Stomach (tissue), 19 donors: ENCODE measurements at places on chromosomes 5 and 9. TPM values are rescaled to one million over a fixed set of nuclear protein-coding genes. Genes with fewer than 3 reads are reported as not detected.
A peak's percentile ranks its signal among the peaks of the same experiment; 100 is the strongest.

- peak; percentile 75 for DNase-seq
Observed at GRCh38 chr5:38473008-38473407, 83.4 kb downstream of the LIFR start.

NIPAL4 gene
- total RNA-seq: 0.58 TPM

GRCh38 chr9:109616571-109617120 lies 118.5 kb upstream of the PTPN3 start:
- DNase-seq: no peak

- DNase-seq: peak; percentile 53
Observed at GRCh38 chr5:169064093-169064492, 236.8 kb downstream of the SLIT3 start.

DNA sequence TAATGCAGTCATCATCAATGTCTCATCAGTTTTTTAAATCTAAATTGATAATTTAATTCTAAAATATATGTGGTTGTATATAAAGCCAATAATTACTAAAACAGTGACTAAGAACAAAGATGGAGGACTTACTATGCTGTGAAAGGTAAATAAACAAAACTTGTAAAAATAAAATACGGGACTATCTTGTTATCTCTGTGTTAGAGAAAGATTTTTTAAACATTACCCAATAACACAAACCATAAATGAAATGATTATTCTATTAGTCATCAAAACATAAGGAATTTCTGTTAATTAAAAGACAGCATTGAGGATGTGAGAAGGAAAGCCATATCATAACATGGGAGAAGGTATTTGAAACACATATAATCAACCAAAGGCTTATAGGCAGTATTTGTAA lies 226.2 kb upstream of the SMC2 start:
- DNase-seq: no peak

DNA sequence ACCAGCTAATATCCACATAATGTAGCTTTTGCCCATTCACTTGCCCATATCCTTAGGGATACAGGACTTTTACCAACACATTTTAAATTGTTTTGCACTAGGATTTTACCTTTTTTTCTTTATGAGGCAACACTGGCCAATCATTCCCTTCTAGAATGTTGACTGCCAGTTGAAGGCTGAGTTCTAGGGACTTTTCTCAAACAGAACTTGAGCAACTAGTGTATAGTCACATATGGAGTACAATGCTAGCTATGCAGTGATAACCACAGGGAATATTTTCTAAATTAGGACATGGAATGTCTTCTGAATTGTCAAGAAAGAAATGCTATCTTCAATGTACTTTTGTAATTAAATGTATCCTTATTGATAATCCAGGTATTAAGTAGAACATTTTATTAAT lies 133.6 kb downstream of the OXCT1 start:
- DNase-seq: no peak

- DNase-seq: no peak
Observed at GRCh38 chr9:14396171-14396570, 82.2 kb upstream of the NFIB start.

IL31RA gene
- total RNA-seq: 1.3 TPM

DNA sequence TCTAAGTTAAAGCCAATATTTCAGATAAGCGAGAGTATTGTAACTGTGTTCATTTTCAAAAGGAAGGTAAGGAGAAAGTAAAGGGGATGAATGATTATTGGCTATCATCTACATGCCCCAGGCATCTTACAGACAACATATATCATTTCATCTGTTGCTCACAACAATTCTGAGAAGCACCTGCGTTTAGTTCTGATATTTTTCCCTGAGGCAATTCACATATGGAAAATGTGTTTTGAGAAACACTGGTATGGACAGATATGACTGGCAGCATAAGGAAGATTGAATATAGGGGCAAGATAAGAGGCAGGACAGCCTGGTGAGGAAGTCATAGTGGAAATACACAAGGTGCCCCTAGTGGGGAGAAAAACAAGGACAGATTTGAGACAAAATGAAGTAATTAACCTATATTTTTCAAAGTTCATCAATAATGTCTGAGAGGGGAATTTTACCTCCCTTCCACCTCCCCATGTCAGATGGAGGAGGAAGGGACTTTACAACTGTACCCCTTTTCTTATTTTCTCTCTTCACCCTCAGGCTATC lies 87.7 kb upstream of the TRIM32 start:
- DNase-seq: no peak

FAXDC2 gene
- total RNA-seq: 160 TPM

PTPDC1 gene
- 13.6 TPM for total RNA-seq

WASHC1 gene
- total RNA-seq: 2.9 TPM

DNA sequence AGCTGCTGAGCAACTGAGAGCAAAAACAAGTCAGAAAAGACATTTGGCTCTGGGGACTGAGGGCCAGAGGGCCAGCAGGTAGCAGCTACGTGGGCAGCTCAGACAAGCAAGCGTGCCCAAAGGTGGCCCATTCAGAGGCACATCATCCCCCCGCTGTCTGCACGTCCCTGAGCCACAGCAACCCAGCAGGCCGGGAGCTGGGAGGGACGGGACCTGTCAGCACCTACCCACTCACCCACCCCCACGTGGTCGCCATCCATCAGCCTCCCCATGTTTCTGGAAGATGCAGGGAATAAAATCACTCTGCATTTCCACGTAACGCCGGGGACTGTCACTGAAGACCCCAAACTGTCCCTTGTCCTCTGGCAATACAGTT lies 167.8 kb downstream of the COL23A1 start:
- DNase-seq: no peak

- DNase-seq: no peak
Observed at GRCh38 chr5:124596595-124597421, 149.6 kb downstream of the ZNF608 start.

IFNA21 gene
- not detected for total RNA-seq

PRELID1 gene
- 129 TPM for total RNA-seq

DNA sequence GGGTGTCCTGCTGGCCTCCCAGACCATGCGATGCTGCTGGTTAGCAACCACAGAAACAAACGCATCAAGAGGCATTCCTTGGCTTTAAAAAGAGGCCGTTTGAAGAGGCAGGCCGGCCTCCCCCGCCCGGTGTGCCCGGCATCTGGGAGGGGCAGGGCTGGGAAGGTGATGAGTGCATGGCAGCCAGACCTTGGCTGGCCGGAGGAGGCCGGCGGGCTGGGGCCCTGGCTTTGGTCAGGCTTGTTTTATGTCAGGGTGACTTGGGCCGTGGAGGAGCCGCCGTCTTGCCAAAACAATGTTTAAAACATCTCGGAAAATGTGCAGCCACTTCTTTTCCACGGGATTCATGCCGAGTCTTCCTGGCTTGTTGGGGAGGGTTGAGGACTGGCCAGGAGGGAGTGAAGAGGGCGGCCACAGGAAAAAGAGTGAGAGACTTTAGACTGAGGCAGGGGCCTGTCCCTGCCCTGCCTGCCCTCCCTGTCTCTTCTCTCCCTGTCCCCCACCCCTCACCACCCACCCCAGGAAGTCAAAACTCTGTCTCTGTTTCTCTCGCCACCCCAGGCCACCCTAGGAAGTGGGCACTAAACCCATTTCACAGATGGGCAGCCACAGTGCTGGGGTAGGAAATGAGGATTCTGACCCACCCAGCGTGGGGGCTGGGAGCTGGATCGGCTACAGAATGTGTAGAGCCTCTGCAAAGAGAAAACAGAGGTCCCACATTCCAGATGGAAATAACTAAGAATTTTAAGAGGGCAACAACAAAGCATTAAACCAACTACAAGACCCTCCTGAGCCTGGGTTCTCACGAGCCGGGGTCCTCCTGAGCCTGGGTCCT lies 143.0 kb downstream of the RXRA start:
- no peak for DNase-seq

PCDHA9 gene
- total RNA-seq: 0.45 TPM

TPRN gene
- 29.8 TPM for total RNA-seq

LCN12 gene
- total RNA-seq: not detected

- no peak for DNase-seq
Observed at GRCh38 chr9:101605547-101605946, 10.8 kb upstream of the PPP3R2 start.
